ENCODE measurements at places on chromosomes 4 and X.

GRCh38 chr4:125368146-125368545 lies 53.4 kb downstream of the FAT4 start:
- no peak for DNase-seq

- no peak for DNase-seq
Measured at GRCh38 chr4:76023389-76023788, at the start of gene CXCL10. Gene CXCL10, minus strand, starts transcription at chr4:76023497. Its CDS starts 66 bp downstream, at chr4:76023431.

DNA sequence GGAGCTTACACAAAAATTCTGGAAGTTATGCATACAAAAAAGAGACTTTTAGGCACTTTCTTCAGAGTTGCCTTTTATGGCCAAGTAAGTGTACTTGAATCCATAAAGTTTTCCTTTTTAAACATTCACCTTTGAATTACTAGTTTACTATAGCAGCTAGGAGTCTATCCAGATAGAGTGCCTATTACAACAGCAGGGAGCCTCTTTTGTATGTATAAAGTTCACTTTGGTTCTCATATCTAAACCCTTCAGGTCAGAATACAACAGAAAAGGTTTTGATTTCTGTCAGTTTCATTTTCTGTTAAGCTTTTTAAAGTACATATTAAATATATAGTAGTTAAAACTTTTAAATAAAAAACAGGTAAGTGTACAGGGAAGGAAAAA lies 51.4 kb upstream of the IL13RA1 start:
- DNase-seq: no peak

GRCh38 chr4:7347981-7348380 lies 86.7 kb downstream of the PSAPL1 start:
- no peak for DNase-seq

- DNase-seq: no peak
Measured at GRCh38 chr4:26126994-26127393, 193.8 kb upstream of the RBPJ start.

DNA sequence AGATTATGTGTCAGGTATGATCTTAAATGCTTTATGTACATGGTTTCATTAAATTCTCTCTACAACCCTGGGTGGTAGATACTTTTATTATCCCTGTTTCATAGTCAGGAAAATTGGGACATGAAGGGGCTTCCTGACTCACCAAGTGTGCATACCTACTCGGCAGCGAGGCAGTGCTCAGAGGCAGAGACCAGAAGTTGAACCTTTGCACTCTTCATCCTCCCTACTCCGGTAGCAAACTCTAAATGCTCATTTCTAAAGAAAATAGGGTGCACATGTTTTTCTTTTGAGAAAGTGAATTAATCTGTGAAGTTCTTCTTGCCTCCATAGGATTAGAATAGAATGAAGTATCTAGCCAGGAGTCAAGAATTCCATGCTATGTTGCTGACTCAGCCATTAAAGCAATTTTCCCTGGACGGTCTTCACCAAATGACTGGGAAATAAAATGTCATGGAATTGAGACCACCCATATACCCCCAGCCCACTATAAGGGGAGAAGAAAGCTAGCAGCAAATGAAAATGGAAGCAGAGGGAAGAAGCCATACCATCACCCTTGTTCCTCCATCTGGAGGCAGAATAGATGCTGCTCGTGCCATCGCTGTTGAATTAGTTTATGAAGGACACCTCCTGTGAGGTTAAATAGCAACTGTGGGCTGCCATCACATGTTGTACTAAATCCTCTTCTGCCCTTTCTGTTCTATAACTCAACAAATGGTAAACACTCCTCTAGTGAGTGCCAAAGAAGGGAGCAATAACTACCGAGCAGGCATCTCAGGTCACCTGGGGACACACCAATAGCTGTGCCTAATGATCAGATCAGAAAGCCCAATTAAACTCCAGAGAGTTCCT lies 355.4 kb downstream of the CAMK2D start:
- no peak for DNase-seq

GRCh38 chr4:157550028-157550427 lies 329.5 kb downstream of the GRIA2 start:
- no peak for DNase-seq

GRCh38 chr4:133145241-133145640 lies 3.9 kb upstream of the PCDH10 start:
- no peak for DNase-seq

GRCh38 chr4:170011921-170012628 lies 14.1 kb downstream of the MFAP3L start:
- no peak for DNase-seq

- DNase-seq: no peak
Measured at GRCh38 chr4:112759313-112759712, 122.4 kb downstream of the LARP7 start.

GRCh38 chrX:45824471-45824870 lies 623.8 kb upstream of the DIPK2B start:
- no peak for DNase-seq

DNA sequence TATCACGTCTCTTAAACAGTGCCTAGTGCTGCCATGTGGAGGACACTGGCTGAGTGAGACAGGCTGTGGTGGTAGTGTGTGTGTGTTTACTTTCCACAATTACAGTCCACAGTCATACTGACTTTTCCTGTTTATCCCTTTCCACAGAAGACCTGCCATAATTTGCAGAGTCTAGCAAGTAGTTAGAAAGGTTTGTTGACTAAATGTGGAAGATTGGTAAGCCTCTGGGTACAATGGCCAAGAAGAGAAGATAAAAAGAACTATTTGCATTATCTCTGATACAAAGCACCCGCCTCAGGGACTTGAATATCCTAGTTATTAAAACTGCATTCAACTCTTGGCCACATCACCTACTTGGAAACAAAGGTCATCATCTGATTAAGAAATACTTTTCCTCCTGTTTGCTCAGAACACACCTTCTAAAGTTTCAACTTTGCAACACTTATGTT lies 89.1 kb downstream of the FAM13A start:
- DNase-seq: no peak

GRCh38 chr4:184253072-184253420 lies 35.4 kb upstream of the ENPP6 start:
- DNase-seq: no peak

DNA sequence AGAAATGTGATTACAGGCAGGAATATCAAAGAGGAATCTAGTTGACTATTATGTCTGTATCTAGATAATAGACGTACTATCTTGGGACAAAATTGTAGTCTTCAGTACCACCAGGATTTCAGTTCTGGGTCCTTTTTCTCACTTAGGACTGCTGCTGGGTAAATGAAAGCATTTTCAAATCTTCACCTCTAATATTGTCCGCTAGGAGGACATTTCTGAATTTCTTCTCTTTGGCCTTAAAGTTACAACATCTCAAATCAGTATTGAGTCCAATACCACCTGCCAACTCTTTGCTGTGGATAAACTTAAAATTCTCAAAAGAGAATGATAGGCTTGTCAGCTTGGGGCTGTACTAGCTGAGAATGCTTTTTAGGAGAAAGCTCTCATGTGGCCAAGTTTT lies 6.0 kb downstream of the FGF16 start:
- DNase-seq: no peak

DNA sequence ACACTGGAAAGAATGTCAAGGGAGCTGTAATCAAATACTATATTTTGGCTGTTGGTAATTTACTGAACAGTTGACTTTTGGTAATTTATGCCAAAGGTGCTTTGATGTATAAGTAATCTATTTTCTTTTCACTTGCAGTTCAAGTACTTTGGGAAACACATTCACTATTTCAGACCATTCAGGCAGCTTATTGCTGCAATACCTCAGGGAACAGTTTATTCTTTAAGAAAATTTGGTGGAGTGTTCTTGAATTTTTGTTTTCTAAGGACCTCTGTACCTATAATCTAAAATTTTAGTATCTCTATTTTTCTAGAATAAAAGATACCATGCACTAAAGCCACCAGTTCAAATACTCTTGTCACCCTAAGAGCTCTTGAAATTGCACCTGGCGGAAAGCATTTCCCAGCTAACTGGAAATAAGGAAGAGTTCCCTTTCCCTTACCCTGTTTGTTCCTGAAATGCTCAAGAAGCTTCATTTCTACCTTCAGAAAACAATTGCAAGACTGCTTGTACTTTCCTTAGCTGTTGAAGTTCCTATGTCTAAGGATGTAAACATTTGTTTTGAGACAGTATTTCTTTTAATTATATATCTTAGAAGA lies 633.5 kb upstream of the FAT1 start:
- DNase-seq: no peak

- no peak for DNase-seq
Measured at GRCh38 chr4:517806-518070, 18.7 kb downstream of the PIGG start.

DNA sequence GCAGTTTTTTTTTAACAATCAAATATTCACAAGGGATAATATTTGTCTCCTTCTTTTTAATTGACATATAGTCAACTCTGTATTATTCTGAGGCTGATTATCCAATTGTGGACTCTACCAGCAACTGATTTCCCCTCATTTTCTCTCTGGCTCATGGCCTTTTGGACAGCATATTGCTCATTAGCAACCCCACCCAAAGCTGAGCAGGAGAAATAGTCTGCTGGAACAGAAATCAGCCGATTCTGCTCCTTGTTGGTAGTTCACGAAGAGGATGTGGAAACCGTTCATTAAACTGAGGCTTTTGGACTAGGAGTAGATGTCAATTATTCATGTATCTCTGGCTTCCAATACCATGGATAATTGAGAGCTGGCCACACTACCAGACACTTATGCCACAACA lies 428.4 kb upstream of the INTU start:
- no peak for DNase-seq

- no peak for DNase-seq
Measured at GRCh38 chr4:76449362-76449767, 14.3 kb downstream of the SHROOM3 start.

- no peak for DNase-seq
Measured at GRCh38 chr4:189840356-189840755, 100.3 kb upstream of the FRG1 start.

GRCh38 chr4:163672751-163673150 lies 178.3 kb downstream of the TMA16 start:
- DNase-seq: no peak

GRCh38 chr4:47746122-47746521 lies 91.7 kb downstream of the CORIN start:
- no peak for DNase-seq

DNA sequence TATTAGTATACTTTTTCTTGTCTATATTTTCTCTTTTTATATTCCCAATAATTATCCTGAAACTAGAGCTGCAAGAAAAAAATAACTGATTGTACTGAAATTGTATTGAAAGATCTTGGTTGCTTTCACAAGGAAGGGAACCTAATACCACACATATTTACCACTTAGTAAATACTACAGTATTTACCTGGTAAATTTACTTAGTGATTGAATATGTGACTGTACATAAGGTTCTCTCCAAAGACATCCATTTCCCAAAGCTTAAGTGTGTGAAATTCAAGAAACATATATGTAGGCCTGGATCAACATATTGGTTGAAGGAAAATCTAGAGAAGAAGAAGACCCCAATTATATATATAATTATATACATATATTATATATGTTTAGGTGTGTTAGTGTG lies 1272.7 kb downstream of the C4orf33 start:
- DNase-seq: no peak

DNA sequence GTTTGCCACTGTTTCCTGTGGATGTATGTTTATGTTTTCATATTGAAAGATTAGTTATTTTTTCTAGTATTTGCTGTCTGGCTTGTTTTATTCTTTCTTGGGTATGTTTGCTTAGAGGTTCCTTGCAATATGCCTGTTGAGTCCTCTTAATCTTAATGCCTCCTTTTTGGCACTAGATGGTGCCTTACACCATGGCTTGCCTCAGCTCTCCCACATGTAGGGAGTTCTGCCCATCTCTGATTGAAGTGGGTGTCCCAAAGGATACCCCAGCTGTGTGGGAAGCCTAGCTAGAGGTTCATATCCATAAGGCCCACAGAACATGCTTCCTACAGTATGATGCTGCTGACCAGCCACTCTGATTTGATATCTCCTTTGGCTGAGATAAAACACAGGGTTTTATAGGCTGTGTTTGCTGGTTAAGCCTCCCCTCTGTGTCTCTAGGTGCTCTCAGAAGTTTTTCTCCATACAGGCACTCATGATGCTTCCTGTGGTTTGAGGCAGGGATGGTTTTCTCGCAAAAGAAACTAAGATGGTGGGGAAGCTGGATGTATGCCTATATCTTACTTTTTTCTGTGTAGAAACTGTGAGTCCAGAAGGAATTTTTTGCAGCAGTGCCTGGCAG lies 162.4 kb downstream of the ASB9 start:
- DNase-seq: no peak

DNA sequence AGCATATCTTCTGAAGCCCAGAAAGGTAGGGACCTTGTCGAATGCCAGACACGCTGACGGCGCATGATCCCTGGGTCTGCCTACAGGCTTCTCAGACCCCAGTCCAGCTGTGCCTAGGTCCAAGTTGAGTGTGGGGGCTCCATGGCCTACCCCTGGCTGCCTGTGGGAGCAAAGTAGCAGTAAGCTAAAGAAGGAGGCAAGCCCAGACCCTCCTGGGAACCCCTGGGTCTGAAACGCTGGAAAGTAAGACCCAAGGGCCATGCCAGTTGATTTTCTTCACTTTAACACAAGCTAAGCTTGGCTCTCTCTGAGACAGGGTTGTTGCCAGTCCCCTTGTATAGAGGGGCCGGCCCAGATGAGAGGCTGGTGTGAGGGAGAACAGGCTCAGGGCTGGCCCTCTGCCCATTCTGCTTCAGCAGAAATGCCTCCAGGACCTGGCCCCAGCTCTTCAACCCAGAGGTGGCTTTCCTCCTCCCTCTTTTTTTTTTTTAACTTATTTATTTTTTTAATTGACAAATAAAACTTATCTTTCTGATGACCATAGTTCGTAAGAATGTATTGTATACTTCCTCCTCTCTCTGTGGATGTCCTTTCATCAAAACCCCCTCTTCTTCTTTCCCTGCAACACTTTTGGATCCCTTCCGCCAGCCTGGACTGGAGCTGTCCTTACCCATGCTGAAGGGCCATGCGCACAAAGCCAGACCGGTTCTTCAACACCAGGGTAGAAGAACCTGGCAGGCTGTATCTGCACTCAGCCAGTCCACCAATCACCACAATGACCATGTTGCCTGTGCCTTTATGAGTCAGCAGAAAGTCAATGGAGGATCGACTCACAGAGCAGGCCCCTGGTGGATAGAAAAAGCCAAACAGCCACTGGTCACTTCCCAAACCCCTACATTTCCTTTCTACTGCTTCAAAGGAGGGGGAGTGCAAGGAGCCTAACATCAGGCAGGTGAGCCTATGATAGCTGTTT lies 7.1 kb downstream of the AWAT2 start:
- no peak for DNase-seq

DNA sequence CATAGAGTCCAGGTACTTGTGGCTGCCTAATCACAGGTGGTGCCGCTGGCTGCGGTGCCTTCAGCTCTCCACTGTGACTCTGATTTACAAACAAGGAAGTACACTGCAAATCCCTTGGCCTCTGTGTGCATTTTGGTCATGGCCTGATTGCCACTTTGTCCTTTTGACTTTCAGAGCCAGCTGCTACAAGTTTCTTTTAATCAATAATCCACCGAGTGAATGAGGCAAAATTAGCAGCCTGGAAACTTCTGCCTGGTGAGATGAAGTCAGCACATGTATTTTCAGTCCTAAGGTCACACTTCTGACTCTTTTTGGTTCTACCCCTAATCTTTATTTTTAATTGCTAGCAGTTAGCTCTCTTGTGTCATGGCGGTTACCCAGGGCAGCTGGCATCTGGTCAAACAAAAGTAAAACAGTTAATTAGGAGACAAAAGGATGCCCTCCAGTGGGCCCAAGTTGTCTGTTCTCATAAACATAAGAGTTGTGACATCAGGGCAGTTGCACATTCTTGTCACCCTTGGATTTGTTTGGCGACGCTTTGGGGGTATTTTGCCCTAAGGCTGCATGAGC lies 62.3 kb upstream of the LNX1 start:
- DNase-seq: no peak

- DNase-seq: no peak
Measured at GRCh38 chr4:43709443-43709842, 739.2 kb downstream of the KCTD8 start.

GRCh38 chrX:112235547-112235946 lies 153.0 kb upstream of the TRPC5 start:
- DNase-seq: no peak

All from NCI-H526 treated with DMSO at 0.1 percent for 48 hours (cell line).